Small intestine (tissue), 16 donors: ENCODE measurements at places on chromosomes 5 and 9. TPM values are rescaled to one million over a fixed set of nuclear protein-coding genes. Genes with fewer than 3 reads are reported as not detected.
A peak's percentile ranks its signal among the peaks of the same experiment; 100 is the strongest.

TCF7 gene
- polyA plus RNA-seq: 11.4 TPM

YIPF5 gene
- polyA plus RNA-seq: 19.6 TPM

GHR gene
- 1.9 TPM for polyA plus RNA-seq

TMC1 gene
- polyA plus RNA-seq: not detected

IRX2 gene
- polyA plus RNA-seq: not detected

SARDH gene
- polyA plus RNA-seq: 0.51 TPM

ZNF879 gene
- 2.5 TPM for polyA plus RNA-seq

CCDC180 gene
- 7.7 TPM for polyA plus RNA-seq

RNF224 gene
- not detected for polyA plus RNA-seq

EGFLAM gene
- polyA plus RNA-seq: 1.7 TPM

IFNB1 gene
- not detected for polyA plus RNA-seq

CRHBP gene
- not detected for polyA plus RNA-seq

SLC36A3 gene
- polyA plus RNA-seq: not detected

NINJ1 gene
- 44.1 TPM for polyA plus RNA-seq

GRCh38 chr5:145449794-145450193, 385.3 kb downstream of the PRELID2 start:
- no peak overlapping the region for H3K4me3 ChIP-seq
- DNase-seq: no peak

DNA sequence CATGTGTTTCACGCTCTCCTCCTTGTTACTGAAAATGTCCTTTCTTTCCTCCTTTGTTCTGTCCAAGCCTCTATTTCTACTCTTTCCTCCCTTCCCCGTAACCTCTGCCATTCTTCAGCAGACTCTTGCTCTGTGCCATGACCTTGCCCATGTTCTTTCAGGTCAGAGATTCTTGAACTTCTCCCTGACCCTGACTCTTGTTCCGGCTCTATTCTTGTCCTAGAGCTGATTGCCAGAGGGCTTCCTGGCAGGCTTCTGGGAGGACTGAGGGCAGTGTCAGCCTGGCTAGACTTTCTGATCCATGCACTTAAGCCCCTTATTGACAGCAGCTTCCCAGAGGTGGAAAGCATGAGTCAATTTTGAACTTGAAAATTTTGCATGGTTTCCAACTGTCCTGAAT, 174.2 kb downstream of the TMEM161B start:
- H3K27ac ChIP-seq: no peak overlapping the region
- no peak for DNase-seq
- H3K4me1 ChIP-seq: no peaks in the 10 kb centered on the region

DNA sequence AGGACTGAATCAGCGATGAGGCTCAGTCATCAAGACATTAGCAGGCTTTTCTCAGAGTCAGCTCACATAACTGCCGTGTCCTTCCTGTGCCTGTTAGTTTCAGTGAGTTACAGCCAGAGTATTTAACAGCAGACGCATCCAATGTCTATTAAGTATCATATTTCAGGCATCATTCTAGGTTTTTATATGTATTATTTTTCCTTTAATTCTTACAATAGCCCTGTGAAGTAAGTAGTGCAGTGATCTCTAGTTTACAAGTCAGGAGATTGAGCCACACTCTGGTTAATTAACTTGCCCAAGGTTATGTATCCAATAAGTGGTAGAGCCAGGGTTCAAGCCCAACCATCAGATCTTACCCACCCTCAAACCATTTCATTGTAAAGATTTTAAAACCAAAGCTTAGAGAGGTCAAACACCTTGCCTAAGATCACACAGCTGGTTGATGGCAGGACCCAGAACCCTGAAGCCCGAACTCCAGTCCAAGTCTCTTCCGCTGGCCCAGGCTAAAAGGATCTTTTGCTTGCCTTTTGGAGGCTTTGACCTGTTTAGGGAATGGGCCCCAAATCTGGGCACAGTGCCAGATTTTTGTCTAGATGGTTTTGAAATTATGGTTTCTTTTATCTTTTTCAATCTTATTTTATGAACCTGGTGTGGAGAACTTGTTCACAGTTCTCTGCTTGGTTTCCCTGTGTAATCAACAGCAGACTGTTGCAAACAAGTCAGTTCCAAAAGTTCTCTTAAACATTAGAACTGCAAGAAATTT, 261.2 kb upstream of the CLINT1 start:
- no peak overlapping the region for H3K4me3 ChIP-seq
- H3K4me1 ChIP-seq: no peaks in the 10 kb centered on the region
- H3K27ac ChIP-seq: no peak overlapping the region
- no peaks in the 10 kb centered on the region for H3K27me3 ChIP-seq
- DNase-seq: no peak

DNA sequence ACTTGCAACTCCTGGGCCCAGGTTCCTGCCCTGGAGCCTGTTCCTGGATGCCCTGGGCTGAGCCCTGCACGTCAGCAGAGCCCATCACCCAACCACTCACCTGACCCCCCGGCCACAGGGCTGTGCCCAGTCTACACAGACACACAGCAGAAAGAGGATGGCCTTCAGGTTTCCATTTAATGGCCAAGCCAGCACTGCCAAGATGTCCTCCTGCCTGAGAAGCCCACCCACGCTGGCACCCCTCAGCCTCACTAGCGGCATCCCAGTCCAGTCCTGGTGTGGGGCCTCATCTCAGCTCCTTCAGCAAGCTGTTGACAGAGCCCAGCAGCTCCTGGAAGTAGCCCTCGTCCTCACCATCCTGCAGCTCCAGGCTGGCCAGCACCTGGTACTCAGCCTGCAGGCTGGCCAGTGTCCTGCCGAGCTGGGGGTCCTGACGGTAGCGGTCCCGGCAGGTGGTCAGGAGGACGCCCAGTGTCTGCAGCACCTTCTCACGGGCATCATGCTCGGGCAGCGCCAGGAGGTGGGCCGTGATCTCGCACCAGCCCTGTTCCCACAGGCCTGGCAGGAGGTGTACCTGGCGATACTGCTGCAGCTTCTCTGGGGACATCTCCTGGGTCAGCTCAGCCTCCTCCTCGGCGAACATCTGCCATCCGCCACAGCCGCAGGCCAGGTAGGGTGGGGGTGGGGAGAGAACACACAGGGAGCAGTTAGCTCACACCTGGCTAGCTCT, 71.9 kb upstream of the LRRTM2 start:
- H3K4me3 ChIP-seq: no peak overlapping the region
- no peak for DNase-seq
- H3K4me1 ChIP-seq: no peaks in the 10 kb centered on the region
- H3K27ac ChIP-seq: no peak overlapping the region

GRCh38 chr5:141135030-141135717, at the start of gene PCDHB5:
TSS of gene PCDHB5 (plus strand) at chr5:141135206. CDS start at chr5:141135435, 229 bp downstream.
- H3K4me1 ChIP-seq: no peaks in the 10 kb centered on the region
- no peak within 1 kb of the TSS for H3K27ac ChIP-seq
- H3K36me3 ChIP-seq: no peaks in the 10 kb centered on the region
- H3K27me3 ChIP-seq: no peaks in the 10 kb centered on the region
- peak within 1 kb of the TSS; percentile 9 for H3K4me3 ChIP-seq

DNA sequence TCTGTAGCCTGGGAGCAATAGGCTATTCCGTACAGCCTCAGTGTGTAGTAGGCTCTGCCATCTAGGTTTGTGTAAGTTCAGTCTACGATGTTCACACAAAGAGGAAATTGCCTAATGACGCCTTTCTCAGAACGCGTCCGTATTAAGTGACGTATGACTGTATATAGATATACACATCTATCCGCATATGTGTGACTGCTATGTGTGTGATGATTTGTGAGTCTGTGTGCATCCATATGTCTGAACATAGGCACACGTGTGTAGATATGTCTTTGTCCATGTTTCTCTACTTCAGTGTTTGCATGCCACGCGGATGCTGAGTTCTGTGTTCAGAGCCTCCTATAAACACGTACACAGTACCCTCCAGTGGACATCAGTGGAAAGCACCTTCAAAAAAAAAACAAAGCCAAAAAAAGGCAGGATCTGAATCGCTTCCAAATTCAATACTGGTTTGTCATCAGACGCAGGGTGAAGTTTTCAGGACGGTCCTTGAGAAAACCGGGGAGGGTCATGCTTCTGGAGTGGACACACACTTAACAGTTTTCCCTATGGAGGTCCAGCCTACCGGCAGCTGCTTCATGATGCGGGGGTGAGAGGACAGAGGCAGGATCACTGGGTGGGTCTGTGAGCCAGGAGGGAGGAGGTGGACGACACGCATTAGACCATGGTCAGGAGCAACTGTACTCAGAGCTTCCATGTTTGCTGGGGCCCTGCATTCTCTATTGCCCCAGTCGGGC, 29.5 kb upstream of the ALDH1B1 start:
- no peak overlapping the region for H3K4me3 ChIP-seq
- no peak for DNase-seq
- no peaks in the 10 kb centered on the region for H3K27me3 ChIP-seq
- H3K36me3 ChIP-seq: no peaks in the 10 kb centered on the region
- no peak overlapping the region for H3K27ac ChIP-seq

GRCh38 chr5:92460505-92460904, 1077.4 kb upstream of the ARRDC3 start:
- H3K4me1 ChIP-seq: no peaks in the 10 kb centered on the region
- no peak for DNase-seq
- H3K4me3 ChIP-seq: no peak overlapping the region
- no peaks in the 10 kb centered on the region for H3K36me3 ChIP-seq
- no peaks in the 10 kb centered on the region for H3K27me3 ChIP-seq

DNA sequence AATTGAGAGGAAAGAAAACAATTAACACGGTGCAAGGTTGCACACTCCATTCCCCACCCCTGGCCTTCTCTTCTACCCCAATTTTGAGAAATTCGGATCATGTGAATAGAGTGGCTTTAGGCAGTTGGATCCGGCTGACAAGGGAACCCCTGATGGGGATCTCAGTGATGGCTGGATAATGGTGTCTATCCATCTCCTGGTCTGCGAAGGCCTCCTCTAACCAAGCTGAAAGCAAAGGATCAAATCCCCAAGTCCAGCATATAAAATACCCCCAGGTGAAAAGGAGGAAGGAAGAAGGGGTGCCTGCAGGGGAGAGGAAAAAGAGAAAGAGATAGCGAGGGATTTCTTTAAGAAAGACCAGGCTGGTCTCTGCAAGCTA, 16.0 kb downstream of the NR2F1 start:
- DNase-seq: no peak
- H3K4me1 ChIP-seq: peaks cover 12% of the 10 kb centered on the region
- H3K27ac ChIP-seq: no peak overlapping the region
- no peak overlapping the region for H3K4me3 ChIP-seq
- H3K27me3 ChIP-seq: peaks cover 96% of the 10 kb centered on the region
- no peaks in the 10 kb centered on the region for H3K36me3 ChIP-seq

DNA sequence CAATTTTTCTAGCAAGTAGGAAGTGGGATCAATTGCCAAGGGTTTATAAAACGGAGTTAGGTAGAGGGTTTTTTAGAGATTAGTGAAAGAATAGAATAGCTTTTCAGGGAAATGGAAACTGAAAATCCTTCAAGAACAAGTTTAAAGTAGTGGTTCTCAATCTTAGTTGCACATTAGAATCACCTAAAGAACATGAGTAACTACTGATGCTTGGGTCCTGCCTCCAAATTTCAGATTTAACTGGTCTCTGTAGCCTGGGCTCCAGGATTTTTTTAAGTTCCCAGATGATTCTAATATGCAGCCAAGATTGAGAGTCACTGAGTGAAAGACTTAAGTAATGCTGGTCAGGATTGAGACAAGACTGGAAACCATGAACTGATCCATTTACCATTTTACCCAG, 20.5 kb downstream of the ELOVL7 start:
- H3K27me3 ChIP-seq: no peaks in the 10 kb centered on the region
- H3K27ac ChIP-seq: no peak overlapping the region
- H3K4me3 ChIP-seq: no peak overlapping the region
- no peak for DNase-seq
- no peaks in the 10 kb centered on the region for H3K4me1 ChIP-seq

DNA sequence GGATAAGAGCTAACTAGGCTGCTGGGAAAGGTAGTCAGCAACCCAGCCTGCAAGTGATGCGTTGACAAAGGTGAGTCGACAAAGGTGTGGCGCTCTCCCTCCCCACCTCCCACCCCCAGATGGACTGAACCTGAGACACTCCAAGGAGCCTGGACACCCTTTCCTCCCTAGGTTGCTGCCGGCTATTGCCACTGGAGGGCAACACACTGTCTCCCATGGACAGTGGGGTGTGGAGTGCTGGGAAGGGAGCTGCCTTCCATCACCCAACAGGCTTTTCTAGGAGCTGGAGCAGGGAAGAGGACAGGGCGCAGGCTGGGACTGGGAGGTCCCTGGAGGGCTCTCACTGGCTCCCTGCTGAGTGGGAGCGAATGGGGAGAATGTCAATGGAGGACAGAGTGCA, 75.4 kb upstream of the ARAP3 start:
- no peak overlapping the region for H3K4me3 ChIP-seq
- no peaks in the 10 kb centered on the region for H3K36me3 ChIP-seq
- H3K27me3 ChIP-seq: peaks cover 28% of the 10 kb centered on the region
- peaks cover 2% of the 10 kb centered on the region for H3K4me1 ChIP-seq
- H3K27ac ChIP-seq: no peak overlapping the region

DNA sequence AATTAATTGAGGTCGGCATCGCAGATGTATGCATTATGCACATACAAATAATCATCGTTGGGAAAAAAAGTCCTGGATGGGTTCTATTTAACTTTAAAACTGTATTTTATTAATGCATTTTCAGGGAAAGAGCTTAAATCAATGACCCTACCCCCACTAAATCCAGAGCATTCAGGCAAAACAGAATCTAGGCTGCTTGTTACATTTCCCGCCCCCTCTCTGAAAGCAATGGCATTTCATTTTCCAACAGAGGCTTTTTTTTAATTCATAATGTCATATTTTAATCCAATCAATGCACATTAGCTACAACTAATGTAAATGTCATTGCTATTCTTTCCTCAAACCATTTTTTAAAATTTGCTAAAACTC, 117.4 kb upstream of the GRIA1 start:
- DNase-seq: no peak
- H3K27ac ChIP-seq: no peak overlapping the region
- H3K27me3 ChIP-seq: no peaks in the 10 kb centered on the region
- no peaks in the 10 kb centered on the region for H3K36me3 ChIP-seq

DNA sequence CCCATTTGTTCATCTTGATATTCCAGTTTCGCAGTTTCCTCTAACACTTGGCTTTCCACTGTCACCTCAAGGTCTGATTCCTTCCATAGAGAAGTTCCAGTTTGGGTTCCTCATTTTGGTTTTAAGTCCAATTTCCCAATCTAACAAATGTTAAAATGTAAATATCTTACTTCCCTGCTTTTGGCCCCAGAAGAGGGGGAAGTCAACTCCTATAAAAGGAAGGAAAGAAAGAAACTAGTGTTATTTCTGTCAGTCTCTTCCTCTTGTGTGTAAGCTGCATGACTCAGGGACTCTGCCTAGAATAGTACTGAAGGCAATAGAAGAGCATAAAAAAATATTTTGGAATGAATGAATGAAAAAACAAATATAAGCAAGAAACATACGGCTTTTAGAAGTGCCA, 127.5 kb upstream of the CCNG1 start:
- DNase-seq: no peak
- H3K27me3 ChIP-seq: no peaks in the 10 kb centered on the region
- H3K36me3 ChIP-seq: no peaks in the 10 kb centered on the region

GRCh38 chr5:91319667-91320066, 63.5 kb downstream of the ARRDC3 start:
- no peak for DNase-seq
- no peaks in the 10 kb centered on the region for H3K4me1 ChIP-seq
- H3K36me3 ChIP-seq: no peaks in the 10 kb centered on the region
- no peak overlapping the region for H3K27ac ChIP-seq
